Activated CD4-positive, alpha-beta T cell treated with anti-CD3 and anti-CD28 coated beads, Interleukin-2, amount 10 ng/mL, durations not matched to agents 7 days and 5 days (primary cell): ENCODE measurements at places on chromosomes 5 and 9. TPM values are rescaled to one million over a fixed set of nuclear protein-coding genes. Genes with fewer than 3 reads are reported as not detected.

DNA sequence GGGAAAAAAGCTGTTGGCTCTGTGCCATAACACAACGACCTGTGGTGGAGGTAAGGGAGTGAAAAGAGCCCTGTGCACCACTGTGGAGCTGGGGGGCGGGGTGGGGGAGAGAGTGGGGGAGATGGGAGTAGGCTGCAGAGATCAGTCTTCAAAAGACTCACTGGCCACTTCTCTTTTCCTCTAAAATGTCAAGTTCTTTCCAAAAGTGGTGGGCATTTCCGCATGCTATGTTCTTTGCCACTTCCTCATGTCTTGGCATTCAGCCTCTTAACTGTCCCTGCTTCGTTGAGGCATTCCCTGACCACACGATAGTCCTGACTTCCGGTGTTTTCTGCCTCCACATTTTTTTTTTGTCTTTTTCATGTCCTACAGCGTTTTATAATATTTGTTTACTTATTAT lies 2.4 kb upstream of the PPP2R2B start:
- peaks cover 14% of the 10 kb centered on the region for H3K4me1 ChIP-seq
- H3K27me3 ChIP-seq: peaks cover 45% of the 10 kb centered on the region
- H3K4me3 ChIP-seq: no peak overlapping the region
- no peaks in the 10 kb centered on the region for H3K36me3 ChIP-seq

Gene XPA
- total RNA-seq: 15.5 TPM

Gene IL17B
- total RNA-seq: not detected

DNA sequence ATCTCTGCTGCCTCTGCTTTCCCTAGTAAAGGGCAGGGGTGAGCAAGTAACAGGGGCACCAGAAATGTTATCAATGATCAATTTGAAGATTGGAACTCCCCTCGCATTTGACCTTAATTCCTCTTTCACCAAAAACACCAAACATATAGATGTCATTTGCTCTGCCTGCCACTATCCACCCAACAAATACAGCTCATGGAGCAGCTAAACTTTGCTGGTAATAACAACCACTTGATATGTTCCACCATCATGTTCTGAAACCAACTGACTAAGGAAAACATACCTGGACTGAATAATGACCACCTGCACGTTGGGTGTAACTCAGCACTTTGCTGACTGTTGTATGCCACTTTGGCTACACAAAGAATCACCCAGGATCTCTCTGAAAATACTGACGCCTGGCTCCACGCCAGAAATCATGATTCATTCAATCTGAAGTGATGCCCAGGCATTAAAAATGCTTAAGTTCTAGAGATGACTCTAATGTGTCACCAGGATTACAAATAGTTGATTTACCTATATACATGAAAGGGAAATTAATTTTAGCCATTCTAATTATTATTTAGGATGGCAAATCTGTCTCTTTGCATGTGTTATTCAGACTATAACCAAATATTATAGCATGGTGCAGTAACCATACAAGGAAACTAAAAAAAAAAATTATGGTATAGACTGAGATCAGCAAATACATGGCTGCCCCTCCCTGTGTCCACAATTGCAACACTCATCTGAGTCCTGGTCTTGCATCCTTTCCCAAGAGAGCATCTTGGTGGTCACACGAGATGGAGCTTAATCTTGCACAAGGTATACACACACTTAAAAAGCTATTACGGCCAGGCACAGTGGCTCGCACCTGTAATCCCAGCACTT lies 43.1 kb upstream of the TTC39B start:
- H3K4me3 ChIP-seq: no peak overlapping the region
- DNase-seq: no peak
- H3K36me3 ChIP-seq: no peaks in the 10 kb centered on the region
- H3K27ac ChIP-seq: no peak overlapping the region
- no peaks in the 10 kb centered on the region for H3K27me3 ChIP-seq

Gene PLK2
- 1.7 TPM for total RNA-seq

Gene IFNE
- total RNA-seq: not detected

DNA sequence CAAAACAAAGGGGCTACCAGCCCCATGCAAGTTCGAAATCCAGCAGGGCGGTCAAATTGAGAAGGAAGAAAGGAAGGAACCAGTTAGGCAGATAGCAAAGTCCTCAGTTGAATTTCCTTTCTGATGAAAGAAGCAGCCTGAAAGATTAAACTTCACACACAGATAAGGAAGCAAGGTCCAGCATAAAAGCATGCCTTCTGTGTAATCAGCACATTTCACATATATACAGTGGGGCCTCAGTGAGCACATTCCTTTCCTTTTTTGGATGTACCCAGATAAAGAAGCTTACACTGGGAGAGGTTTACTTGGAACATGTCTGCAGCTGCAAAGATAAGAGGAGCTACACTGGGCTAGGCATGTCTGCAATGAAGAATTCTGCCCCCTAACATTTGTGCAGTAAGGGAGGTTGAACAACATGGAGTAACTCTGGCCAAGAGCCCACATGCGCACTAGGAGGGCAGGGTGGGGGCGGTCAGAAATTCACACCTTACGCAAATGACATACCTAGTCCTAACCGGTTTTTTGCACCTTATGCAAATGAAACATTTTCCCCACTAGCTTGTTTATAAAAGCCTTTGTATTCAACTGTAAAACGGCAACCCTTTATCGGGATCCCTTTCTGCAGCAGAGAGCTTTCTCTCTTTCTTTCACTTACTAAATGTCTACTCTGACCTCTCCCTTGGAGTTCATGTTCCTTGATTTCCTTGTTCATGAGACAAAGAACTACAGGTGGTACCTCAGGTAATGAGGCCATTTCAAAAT lies 149.7 kb upstream of the FBXL17 start:
- H3K4me3 ChIP-seq: no peak overlapping the region
- DNase-seq: no peak
- H3K4me1 ChIP-seq: no peaks in the 10 kb centered on the region
- no peaks in the 10 kb centered on the region for H3K36me3 ChIP-seq

DNA sequence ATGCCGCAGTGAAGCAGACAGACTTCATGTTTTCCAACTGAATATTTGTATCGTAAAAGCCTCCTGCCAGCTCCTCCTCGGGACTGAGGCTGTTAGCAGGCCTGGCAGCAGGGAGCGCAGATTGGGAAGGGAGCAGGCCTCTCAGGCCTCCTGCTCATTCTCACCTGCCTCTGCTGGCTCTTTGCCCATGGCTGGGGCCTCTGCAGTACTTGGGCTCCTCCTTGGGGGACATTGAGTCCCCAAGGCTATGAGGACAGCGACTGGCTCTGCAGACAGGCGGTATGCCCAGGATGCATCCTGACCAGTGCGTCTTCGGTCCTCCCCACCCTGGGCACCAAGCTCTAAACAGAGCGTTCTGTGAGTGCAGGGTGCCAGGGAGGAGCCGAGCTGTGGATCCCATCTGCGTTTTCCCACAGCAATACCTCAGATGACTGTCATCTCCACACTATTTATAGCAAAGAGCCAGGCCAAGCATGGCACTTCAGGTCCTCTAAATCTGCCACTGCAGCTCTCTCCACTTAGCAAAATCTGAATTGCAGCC lies 38.7 kb downstream of the TSTD2 start:
- DNase-seq: no peak
- H3K27me3 ChIP-seq: no peaks in the 10 kb centered on the region
- peaks cover 9% of the 10 kb centered on the region for H3K4me1 ChIP-seq
- H3K4me3 ChIP-seq: no peak overlapping the region

- no peaks in the 10 kb centered on the region for H3K36me3 ChIP-seq
- peak overlapping the region; percentile 10 for H3K4me3 ChIP-seq
- DNase-seq: no peak
- H3K27me3 ChIP-seq: peaks cover 51% of the 10 kb centered on the region
- peaks cover 10% of the 10 kb centered on the region for H3K4me1 ChIP-seq
Measured at GRCh38 chr5:14141764-14142163, 1.4 kb upstream of the TRIO start.

Gene GMCL2
- total RNA-seq: not detected

DNA sequence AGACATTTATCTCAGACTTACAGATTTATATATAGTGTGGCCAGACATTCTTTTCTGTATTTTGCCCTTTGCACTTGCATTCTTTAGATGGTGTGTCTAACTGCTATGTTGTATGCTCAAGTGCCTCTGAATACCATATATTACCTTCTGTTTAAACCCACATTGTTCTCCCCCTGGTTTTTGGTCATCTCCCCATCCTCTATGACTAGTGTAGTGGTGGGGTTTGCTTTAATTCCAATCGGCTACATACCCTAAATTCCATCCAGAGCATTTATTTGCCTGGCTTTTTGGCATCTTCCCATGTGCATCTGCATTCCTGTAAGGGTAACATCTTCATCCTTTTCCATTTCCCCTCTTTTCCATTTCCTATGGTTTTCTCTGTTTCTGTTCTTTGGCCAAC lies 271.0 kb upstream of the SLC30A5 start:
- DNase-seq: no peak
- H3K27ac ChIP-seq: no peak overlapping the region
- H3K4me1 ChIP-seq: no peaks in the 10 kb centered on the region
- no peak overlapping the region for H3K4me3 ChIP-seq
- H3K27me3 ChIP-seq: peaks cover 24% of the 10 kb centered on the region

Gene C9orf43
- total RNA-seq: 0.37 TPM
